Germinal center (tissue), 1 donor: ENCODE measurements at places on chromosomes 1 and 21.
A peak's percentile ranks its signal among the peaks of the same experiment; 100 is the strongest.

DNA sequence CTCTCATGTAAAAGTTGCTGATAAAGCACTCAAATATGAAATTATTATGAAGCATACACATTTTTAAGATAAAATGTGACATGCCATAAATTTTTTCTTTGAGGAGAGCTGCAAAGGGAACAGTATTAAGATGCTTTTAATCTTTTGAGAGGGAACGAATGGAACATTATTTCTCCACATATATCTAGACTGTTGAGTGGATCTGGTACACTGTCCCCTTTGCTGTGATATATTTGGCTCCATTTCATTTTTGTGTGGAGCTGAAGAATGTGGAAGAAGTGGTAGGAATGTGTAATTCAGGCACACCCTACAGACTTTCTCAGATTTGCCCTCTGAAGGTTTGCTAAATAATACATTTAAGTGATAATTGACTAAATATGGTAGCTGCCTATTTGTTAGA, 31.7 kb downstream of the PGM1 start:
- no peak for DNase-seq

DNA sequence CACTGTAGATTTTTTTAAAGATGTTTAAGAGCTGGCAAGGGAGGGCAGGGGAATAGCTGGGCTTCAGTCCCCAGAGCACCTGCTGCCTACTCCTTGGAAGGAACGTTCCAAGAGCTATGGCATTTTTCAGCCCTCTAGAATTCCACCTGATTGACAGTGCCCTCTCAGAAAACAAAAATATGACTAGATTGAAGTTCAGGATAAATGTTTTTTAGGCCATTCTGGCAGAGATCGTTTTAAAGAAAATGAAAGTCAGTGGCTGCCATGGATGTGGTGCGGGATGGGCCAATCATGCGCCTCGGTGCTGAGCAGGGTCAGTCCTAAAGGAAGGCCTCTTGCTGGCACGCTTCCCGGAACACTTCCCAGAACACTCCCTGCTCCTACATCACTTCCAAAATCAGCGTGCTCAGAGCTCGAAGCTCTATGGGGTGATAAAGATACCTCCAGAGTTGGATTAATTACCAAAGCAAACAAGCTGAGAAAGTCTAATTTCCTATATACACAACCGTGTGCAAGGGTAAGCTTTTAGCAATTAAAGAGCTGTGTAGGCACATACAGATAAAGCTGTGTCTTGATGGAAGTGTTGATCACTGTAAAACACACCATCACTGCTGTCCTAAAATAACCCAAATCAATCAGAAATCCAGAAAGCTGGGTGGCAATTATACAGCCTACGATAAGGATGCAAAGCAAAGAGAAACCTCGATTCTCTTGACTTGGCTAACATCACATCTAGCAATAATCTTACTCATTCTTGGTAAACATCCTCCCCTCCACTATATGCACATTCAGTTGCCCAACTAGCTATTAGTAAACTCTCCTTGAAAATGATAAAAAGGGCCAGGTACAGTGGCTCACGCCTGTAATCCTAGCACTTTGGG, 34.6 kb downstream of the TGFBR3 start:
- no peak for DNase-seq

- no peak for DNase-seq
These were observed 52.5 kb downstream of the POU2F1 start for GRCh38 chr1:167273027-167273800.

- no peak for DNase-seq
These were observed 55.4 kb upstream of the KIF26B start for GRCh38 chr1:245099401-245099800.

- DNase-seq, result no peak
These were observed 75.9 kb downstream of the PRDM2 start for GRCh38 chr1:13775916-13776315.

DNA sequence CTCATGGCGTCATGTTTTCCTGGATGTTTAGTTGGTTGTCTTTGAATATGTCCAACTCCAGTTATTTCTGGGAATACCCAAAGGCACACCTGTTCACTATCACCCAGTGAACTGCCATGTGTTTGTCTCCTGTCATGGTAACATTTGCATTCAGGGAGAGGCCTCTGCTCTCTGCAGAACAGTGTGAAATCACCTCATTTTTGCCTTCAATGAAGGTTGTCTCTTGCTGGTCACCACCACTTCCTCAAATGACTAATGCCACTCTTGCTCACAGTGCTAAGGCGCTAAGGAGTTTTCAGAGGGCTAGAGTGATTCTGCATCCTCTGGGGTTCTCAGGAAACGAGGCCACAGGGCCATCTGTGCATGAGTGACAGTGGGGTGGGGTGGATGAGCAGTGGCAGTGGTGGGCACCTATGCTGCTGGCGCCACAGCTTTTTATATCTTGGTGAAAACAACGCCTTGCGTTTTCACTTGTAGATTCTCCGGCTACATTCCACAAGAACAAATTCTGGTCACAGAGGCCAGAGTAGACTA, 60.0 kb upstream of the ATP5PO start:
- DNase-seq, result peak; percentile 47
